ENCODE measurements at places on chromosomes 3 and 15.
A peak's percentile ranks its signal among the peaks of the same experiment; 100 is the strongest.

DNA sequence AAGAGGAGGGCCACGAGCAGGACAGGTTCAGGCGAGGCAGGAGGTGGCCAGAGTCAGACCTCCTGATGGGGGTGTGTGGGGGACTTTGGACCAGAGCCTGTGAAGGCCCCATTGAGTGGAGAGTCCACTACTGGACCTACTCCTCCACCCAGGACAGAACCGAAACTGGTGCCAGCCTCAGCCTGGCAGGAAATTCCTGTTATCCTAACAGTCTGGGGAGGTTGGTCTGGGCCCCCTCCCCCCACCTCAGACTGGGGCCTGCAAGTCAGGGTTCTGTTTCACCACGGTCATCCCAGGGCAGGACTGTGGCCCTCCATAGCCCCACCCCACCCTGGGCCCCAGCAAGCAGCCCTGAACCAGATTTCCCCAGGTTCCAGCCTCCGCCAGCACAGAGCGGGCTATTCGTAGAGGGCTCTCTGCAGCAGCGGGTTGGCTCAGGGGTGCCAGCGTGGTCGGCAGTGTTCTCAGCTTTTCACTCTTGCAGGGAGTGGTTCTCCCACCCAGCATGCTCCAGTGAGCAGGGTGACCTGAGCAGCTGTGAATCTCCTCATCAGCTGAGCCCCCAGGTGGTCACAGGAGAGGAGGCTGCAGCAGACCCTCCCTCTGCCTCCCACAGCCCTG lies 217.3 kb downstream of the TBC1D2B start:
- DNase-seq: no peak

DNA sequence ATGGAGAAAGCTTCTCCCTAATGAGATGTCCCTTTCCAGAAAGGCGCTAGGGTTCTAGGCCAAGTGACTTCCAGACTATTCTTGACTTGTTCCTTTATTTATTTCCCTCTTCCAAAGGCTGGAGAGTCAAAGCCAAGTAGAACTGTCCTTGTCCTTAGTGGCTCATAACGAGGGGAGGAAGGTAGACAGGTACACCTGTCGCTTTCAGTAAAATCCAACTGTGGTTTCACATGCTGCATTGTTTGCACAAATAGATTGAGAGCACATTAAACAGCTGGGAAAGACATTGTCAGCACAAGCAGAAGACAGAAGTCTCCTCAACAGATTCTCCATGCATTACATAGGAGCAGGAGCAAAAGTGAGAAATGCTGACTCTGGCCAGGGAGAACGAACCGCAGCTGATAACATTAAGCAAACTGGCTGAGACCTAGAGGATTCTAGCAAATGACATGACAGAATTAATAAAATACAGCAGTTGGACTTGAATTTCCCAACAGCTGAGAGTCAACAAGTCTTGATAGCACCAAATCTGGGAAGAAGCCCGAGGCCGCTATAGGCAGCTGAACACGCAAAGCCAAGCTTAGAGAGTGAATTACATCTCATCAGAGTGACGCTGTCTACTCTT lies 227.7 kb downstream of the TLE3 start:
- DNase-seq: no peak

- no peak for DNase-seq
Measured at GRCh38 chr3:117725314-117725713, 1015.7 kb downstream of the TUSC7 start.

DNA sequence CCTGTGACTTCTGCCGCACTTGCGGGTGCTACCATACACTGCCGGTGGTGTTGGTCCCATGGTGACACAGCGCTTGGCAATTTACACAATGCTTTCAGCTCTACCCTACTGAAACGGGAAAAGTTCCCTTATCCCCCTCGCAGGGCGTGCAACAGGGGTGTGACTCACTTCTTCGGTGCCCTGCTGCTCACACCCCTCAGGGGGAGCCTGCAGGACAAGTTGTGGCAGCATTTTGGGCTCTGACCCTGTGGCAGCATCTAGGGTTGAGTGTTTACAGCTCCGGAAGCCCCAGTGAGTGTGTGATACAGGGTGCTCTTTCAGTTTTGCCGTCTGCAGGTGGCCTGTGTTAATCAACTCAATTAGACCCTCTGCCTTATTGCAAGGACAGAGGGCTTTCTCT lies 324.7 kb upstream of the RGMA start:
- no peak for DNase-seq

DNA sequence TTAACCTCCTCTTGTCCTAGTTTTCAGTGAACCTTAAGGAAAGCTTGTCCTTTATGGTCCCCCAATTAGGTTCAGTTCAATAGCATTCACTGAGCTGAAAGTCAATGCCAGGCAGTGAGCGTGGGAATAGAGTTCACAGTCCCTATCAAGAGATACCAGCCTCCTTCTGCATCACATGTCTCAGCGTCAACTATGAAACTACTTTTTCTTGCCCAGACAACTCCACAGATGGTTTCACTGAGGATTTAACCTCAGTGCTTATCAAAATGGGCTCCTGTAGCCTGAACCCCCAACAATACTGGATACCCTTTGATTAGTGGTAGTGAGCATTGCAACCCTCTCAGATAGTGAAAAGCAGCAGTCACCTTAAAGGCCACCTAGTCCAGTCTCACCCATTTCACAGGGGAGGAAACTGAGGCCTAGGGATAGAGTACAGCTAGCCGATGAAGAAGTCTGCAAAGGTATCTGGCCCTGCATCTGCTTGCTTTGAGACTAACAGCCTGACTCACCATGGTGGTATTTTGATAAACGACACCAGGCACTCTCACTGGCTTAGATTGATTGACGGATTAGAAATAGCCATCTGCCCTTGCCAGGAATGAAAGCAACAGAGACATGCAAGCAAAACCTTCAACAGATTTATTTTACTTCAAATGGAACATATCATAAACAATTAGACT lies 1.6 kb upstream of the UBA3 start:
- no peak for DNase-seq

GRCh38 chr15:58165661-58166060 lies 27.5 kb downstream of the AQP9 start:
- no peak for DNase-seq

DNA sequence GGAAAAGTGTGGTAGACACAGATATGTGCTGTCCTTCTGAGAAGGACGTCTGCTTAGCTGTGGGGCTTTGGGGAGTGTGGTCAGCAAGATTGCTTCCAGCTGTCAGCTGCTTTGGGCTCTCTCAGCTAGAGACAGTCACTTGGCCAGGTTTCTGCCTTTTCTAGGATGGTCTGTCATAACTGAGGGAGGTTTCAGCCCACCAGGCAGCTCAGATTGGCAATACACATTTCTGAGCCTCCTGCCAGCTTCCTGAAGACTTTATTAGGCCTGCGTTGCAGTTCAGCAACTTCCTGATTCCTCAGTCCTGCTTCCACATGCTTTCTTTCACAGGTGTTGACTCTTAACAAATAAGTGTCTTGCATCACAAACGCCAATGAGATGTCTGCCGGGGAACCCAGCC lies 286.5 kb downstream of the SQOR start:
- DNase-seq: no peak

DNA sequence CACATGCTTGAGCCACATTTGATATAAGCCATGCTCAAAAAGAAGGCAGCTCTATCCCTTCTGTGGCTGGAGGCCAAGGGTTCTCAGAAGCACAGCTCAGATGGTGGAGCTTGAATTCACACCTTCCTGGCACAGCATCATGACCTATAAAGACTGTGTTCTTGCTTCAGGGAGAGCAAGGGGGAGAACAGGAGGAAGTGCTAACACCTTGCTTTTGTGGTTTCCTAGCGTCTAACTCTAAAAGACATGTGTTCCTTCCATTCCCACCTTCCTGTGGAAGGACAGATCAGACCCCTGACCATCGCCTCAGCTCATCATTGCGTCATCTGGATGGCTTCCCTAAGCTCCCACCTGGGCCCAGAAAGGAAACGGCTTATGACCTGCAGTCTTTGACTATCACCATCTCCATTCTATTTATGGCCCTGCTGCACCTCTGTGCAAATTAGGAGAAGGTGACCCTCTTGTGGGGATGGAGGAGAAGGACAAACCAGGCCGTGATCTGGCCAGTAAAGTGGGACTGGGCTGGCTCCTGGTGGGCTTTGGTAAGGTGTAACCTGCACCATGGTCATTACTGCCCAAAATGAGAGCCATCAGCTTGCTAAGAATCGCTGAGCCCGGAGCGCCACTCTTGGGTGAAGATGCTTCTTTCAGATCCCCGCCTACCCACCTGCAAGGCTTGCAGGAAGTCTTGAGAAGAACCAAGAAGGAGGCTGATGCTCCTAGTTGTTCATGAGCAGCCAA lies 128.5 kb downstream of the SERPINI1 start:
- DNase-seq: no peak

GRCh38 chr3:20104167-20104661 lies 64.0 kb downstream of the KAT2B start:
- DNase-seq: peak; percentile 15

DNA sequence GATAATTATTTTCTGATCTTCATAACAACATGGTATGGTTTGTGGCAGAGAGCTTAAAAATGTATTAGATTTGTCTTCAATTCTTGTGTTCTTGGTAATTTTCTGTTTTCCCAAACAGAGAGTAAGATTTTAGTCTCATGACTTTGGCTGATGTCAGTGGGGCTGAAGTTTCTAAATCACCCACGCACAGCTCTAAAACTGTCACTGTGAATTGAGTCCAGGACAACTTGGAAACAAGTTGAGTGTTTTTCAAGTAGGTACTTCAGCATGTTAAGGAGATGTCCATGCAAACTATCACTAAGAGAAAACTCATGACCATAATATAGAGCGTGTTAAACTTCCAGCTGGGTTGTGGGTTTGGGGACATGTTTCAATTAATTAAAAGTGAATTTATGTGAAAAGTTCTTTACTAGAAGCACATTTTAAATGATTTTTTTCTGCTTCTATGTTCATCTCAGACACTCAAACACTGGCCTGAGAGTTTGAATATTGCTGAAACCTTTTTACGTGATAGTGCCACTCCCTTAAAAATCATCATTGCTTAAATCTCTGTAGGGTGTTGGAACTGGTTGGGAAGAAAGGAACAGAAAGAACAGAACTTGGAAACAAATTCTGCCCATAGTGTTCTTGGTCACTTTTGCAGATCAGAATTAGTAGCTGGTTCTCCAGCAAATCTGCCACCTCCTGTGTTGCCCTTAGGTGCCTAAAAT lies 89.8 kb downstream of the KLHL25 start:
- no peak for DNase-seq

DNA sequence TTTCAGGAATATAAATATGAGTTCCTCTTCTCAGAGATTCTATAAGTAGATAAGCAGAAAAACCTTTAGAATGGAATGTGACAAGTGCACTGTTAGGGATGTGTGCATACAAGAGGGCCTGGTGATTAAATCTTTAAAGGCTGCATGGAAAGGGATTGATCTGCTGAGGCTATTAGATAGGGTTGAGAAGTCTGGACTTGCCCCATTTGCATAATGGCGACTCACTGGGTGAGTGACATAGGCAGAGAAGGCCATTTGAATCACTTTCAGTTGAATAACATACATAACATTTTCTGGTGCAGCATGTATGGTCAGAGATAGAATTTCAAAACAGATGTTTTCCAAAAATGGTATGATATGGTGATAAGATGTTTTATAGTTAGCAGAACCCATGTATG lies 156.9 kb downstream of the ZNF621 start:
- DNase-seq: no peak

DNA sequence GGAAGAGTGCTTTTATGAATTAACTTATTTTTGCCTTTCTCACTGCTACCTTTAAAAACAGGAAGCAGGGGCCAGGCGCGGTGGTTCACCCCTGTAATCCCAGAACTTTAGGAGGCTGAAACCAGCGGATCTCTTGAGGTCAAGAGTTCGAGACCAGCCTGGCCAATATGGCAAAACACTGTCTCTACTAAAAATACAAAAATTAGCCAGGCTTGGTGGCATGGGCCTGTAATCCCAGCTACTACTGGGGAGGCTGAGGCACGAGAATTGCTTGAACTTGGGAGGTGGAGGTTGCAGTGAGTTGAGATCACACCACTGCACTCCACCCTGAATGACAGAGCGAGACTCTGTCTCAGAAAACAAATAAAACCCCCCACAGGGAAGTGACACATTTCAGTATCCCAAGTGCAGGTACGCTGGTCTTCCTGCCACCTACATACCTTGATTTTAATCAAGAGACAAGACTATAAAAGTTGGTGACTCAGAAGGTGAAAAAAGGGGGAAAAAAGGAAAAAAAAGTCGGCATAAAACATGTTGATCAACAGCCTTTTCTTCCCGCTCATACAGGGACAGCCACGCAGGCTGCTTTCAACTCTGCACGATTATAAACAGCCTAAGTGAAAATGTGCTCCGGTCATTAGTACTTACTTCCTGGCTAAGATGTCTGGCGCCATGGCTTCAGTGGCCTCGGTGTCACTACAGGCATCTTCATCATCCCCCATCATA lies 18.8 kb downstream of the PPP1R2 start:
- DNase-seq: no peak

- DNase-seq: no peak
Measured at GRCh38 chr3:194375473-194376240, 6.1 kb upstream of the LRRC15 start.

DNA sequence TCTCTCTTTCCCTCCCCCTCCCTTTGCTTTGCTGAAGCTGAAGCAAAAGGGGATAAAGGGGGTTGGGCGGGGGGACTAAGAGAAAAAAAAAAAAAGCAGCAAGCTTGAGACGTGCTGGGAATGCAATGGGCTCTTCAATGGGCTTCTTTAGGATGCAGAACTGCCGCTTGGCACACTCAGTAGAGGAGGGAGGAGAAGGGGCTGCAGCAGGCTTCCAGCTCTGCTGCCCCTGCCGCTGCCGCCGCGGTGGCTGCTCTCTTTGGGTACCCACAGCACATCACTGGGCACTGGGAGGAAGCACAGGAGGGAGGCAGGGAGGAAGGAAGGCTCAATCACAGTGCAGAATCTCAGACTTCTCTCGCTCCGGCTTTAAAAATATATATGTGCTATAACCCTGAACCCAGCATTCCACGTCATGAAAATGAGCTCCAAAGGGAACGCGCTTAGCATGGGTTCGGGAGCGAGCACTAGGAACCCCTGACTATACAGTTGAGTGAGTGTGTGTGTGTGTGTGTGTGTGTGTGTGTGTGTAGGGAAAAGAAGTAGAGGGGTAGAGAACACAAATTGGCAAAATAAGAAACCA lies 3.5 kb downstream of the SLITRK3 start:
- no peak for DNase-seq

DNA sequence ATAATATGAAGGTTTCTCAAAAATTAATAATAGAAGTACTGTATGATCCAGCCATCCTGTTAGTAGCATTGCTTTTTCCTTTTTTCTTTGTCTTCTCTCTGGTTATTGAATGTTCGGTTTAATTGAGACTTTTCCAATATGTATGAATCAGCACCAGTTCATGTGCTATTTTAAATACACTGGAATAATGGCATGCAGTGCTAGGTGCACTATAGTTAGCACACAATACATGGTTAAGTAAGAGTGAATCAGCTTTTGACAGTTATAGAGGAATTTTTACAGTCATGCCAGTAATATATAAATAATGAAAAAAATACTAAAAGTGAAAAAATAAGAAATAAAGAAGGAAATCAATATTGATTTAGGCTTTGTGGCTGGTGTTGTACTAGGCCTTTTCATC lies 113.8 kb upstream of the STRIT1 start:
- DNase-seq: no peak

DNA sequence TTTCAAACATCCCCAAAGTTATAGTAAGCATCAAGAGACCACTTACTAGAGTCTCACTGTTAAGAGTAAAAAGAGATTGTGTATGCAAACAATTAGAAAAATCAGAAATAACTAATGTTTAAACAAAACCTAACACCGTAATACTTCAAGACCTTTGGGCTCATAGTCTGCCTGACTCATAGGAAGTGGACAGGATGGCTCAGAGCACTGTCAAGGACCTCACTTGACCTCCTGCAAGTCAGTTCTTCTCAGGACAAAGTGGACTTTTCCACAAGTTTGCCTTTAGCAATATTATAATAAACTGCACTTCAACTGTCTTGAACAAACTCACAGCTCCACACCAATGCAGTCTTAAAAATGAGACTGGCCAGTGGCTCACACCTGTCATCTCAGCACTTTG lies 34.8 kb downstream of the IL12A start:
- no peak for DNase-seq
